Nucleus accumbens (tissue), 56 donors: ENCODE measurements at places on chromosomes 7 and 10.

DNA sequence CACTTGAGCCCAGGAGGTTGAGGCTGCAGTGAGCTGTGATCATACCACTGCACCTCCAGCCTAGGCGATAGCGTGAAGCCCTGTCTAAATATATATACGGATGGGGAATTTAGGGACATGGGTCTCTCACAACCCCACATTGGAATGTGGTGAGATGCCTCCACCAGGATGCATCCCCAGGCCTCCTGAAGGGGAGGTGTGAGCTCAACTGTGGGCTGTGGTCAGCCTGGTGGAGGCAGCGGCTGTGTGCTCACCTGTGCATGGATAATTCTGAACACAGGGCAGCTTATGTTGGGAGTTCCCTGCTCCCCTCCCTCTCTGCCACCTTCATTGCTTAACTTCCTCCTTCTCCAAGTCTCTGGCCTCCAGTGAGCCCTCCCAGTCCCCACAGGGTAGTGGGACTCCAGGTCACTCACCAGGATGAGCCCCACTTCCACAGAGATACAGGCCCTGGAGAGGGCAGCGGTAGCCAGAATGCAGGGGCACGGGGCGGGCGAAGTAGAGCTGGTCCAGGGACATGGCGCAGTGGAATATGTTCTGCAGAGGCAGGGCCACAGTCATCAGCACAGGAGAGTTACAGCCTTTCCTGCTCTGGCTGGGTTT lies 30.4 kb downstream of the PYROXD2 start:
- DNase-seq, result no peak

DNA sequence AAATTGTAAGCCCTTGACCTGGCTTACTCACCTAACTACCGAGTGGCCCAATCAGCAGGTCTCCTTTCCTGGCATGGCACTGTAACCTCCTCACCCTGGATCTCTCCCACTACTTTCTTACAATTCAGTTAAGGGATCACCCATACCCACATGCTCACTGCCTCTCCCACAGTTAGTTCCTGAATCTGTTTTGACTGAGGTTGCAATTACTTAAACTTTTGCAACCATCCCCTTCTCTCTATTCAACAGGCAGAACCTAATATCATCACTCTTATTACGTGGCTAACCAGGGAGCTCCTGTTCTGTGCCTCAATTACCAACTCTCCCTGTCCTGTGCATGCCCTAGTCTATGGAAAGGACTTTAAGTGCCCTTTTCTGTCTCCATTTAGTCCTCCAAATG lies 84.2 kb upstream of the IKZF1 start:
- DNase-seq, result no peak

- DNase-seq, result no peak
These were observed 98.5 kb downstream of the ST7 start for GRCh38 chr7:117051808-117052207.

DNA sequence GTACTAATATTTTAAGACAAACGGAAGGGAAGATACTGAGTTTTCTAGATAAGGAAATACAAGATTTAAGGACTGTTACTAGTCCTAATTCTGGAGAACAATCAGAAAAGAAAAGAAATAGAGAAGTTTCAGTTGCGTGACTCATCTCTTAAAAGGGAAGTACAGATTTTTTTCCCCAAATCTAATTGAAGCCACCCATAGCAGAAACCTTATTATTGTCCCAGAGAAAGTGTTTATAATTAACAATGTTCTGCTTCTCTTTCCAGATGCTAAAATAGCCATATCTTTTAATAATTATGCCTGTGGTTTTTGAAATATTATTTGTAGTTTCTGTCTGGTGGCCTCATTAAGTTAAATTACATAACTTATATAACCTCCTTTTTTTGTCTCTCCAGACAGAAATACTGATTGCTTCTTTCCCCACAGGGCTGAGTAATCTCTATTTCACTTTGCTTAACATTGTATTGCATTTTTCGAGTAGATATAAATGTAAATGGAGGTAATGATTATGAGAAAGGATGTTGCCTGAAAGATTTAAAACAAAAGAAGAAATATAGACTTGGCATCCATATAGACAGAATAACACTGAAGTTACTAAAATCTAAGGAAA lies 240.7 kb upstream of the MBL2 start:
- DNase-seq, result no peak

- DNase-seq, result no peak
These were observed 23.6 kb upstream of the SRI start for GRCh38 chr7:88243345-88243909.

DNA sequence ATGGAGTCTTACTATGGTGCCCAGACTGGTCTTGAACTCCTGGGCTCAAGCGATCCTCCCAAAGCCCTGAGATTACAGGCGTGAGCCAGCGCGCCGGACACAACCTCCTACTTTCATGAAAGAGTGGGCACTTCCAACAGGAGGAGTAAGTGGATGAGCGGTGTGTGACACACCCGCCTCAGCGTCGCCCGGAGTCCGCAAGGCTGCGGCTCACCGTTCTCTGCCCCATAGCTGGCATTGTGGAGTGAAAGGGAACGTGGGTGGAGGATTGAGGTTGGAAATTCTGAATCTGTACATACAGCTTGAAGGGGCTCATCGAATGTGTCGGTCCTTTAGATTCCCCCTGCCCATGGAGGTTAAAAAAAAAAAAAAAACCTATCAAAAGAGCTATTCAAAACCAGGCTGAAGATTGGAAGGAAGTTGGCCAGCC lies 524 bp upstream of the PRXL2A start:
- no peak for DNase-seq

GRCh38 chr7:49703337-49703736 lies 70.1 kb upstream of the VWC2 start:
- no peak for DNase-seq

- DNase-seq, result no peak
These were observed 49.4 kb downstream of the NOD1 start for GRCh38 chr7:30429156-30429530.

DNA sequence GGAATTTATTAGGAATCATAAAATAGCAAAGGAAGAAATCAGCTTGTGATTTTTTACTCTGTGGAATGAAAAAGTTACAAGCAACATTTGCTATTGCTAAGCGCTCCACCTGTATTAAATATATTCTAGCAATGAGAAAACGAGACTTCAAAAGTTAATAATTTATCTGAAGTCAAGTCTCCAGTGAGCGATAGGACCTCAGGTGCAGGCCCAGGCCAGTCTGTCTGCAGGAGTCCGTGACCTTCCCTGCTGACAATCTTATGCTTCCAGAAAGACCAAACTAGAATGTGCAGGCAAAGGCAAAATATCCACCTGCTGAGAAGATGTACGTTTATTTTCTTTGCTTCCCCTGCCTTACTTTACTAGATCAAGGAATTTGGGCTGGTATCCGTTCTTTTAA lies 22.7 kb downstream of the MRC1 start:
- DNase-seq, result no peak

DNA sequence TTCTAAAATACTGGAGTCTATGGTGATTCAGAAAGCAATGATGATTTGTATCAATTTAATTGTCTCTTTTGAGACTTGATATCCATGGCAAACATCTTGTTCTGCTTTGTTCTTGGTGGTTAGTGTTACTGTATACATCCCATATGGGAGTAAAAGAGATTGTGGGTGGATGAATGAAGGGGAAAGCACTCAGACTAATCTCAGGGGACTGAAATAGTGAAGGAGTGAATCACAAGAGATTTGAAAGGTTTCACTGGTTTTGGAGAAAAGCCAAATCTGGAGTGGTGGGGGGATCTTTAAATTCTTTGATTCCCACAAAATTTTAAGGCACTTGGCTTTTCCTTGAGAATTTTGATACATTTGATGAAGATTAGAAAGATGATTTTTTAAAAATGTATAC lies 369.4 kb downstream of the INHBA start:
- DNase-seq, result no peak

DNA sequence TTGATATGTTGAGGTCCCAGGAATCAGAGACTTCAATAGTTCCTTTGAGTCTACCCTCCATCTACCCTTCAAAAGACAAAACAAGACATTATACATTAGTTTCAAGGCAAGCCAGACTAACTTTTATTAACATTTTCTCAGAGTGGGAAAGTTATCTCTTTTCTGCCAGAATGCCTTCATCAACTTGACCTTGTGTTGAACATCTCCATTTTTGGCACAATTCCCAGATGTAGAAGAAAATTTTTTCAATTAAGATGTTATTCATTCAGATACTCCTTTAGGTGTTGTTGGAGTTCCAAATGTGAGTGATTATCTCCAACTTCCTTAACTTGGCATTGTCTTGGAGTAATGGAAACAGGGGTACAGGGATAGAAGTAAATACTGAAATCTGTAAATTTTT lies 59.1 kb downstream of the NRF1 start:
- no peak for DNase-seq

DNA sequence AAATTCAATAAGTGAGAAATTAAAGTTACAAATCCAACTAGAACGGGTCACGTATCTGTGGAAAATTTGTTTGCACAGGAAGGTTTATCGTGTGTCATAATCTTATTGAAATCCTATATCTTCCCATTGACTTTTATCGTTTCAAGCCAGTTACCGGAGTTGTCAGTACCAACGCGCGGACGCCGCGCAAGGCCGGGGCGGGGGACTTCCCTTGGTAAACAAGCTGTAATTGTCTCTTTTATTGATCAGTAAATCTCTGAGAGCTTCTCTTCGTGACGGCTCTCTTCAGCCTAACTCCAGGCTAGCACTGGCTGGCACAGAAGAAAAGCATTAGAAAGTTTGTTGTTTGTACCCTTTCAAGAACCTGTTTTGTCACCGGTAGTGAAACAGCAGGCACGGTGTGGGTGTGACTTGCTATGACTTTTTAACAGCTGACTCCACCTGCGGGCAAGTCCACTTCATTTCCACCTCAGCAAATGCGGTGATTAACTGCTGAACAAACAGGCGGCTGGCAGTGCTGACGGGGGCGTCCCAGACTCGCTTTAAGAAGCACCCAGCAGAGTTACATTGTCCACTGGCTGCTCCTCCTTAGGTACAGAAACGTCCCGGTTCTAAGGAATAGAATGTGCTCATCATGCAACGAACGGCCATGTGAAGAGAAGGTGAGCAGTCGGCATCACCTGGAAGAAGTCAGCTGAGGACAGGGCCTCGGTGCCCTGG lies 215.8 kb downstream of the MAD1L1 start:
- DNase-seq, result no peak

DNA sequence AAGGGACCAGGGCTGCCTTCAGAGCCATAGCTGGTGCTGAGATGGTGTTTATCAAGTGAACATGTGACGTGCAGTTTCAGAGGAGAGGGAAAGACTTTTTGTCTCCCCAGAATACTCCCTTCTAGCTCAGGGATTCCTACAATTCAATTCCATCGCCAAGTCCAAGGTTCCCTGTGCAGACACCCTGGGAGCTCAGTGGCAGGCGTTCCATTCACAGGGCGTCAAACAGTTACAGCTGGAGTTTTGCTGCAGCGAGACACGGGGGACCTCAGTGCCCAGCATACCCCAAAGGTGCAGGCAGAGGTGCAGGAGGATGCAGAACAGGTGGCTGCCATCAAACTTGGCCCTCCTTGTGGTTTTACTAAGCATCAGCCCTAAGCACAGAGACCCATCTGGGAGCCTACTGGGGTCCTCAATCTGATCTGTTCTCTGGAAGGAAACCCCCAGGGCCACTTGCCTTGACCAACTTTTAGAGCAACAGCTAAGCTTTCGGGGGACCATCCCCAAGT lies 846 bp upstream of the CALML5 start:
- no peak for DNase-seq

GRCh38 chr10:121240556-121240955 lies 357.7 kb downstream of the FGFR2 start:
- DNase-seq, result no peak
